ENCODE measurements at places on chromosomes 2 and 18.

DNA sequence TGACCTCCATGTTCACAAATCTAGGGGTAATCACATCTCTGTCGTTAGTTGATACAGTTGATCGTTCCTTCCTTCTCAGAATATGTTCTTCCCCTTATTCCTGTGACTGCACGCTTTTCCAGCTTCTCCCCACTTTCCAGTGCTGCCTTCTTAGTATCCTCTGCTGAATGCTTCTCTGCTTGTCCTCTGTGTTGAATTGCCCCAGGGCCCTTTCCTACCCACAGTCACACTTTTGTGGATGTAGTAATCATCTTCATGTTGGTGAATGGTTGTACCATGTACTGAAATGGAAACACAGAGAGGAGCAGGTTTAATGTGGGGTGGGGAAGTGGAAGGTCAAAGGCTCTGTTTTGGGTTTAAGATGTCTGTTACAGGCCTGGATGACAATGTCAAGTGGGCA is 47.2 kb downstream of the EML6 start:
- no peak for DNase-seq

DNA sequence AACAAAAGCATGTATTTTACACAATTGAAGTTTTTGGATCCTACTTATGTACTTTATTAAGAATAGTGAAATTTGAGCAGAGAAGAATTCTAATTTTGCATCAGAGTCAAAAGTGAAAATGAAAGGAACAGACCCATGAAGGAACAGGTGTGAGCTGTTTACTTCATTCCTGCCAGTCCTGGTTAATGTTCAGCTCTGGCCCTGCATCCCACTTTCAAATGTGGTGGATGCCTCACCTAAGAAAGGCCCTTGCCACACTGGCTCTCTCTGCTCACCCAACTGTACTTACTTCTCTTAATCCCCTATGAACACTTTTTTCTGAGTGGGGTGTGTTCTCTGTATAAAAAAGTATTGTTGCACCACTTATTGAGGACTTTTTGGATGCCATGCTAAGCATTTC is 22.2 kb downstream of the FAM110C start:
- no peak for DNase-seq

DNA sequence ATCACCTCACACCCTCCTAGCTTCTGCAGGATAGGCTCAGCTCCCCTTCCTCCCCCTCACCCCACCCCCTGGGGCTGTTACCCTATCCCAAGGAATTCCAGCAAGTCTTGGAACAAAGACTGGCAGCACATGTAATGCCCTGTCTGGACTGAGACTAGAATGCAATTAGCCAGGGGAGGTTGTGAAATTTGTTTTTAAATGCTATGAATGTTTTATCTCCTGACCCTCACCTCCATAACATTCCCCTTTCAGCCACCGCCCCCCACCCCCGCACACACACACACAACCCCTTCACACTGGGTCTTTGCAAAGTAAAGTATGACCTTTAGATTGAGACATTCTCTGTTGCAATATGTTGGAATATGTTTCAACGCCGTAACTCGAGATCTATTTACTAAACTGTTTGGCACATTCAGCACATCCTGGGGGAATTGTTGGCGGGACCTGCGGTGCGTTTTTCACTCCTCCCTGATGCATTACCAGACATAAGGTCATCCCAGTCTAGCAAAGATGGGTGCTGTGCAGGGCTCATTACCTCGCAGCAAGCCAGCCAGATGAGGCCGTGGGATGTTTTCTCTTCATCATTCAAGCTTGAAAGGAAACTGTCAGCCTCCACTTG is 290.7 kb upstream of the SLC14A2 start:
- no peak for DNase-seq

GRCh38 chr2:215207791-215208367 is 69.5 kb upstream of the ABCA12 start:
- DNase-seq: no peak

- DNase-seq: no peak
Observed at GRCh38 chr18:9507565-9508088, 32.3 kb downstream of the RALBP1 start.

- no peak for DNase-seq
Observed at GRCh38 chr2:180075870-180076269, 68.8 kb upstream of the CWC22 start.

DNA sequence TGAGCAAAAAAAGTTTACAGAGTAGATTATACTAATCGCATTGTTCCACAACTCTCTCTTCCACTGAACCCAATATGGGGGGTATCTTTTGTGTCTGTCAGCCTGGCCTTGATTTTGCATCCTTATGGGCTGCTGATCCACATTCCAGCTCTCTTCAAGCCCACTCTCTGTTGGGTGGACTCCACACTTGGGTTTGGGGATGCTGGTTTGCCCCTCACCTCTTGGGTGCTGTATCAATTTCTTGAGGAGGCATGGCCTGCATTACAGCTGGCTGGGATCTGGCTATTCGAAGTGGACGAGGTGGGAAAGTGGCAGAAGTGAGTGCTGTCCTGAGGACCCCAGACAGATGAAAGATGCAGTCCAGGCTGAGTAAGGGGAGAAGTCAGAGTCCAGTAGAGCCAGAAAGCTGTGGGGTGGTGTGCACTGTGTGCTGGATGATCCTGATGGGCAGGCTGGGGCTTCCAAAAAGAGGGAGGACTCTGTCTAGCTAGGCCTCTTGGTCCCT is 141.4 kb downstream of the CAPN13 start:
- DNase-seq: no peak

GRCh38 chr2:134715932-134716643 is 2.7 kb downstream of the TMEM163 start:
- no peak for DNase-seq

DNA sequence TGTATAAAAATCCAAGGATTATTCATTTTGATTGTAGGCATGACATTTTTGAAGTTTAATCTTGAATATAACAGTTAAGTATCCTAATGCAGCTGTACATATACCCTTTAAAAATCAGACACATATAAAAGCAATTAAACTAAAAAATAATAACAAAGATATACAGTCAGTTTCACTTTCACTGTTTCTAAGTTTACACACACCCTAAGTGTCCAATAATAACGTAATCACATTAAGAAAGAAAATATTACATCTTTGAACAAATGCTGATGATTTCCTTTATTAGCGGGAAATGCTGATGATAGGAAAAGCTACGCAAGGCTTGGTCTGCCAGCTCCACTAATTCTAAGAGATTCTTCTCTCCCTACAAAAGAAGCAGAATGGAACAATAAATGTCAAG is 38.8 kb downstream of the RTTN start:
- DNase-seq: no peak

DNA sequence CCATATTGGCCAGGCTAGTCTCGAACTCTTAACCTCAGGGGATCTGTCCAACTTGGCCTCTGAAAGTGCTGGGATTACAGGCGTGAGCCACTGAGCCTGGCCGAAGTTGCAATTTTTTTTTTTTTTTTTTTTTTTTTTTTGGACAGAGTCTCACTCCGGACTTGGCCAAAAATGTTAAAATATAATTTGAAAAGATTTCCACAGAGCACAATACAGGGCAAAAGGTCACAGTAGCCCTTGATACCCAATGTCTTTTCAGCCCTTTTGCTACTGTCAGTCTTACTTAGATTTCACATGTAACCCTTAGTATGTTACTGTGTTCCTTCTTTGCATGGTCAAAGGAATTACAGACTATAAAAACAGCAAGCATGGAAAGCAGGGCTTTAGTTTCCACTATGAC is 42.6 kb upstream of the MAPRE2 start:
- DNase-seq: peak; percentile 36

GRCh38 chr18:25759111-25759510 is 331.3 kb downstream of the SS18 start:
- no peak for DNase-seq

DNA sequence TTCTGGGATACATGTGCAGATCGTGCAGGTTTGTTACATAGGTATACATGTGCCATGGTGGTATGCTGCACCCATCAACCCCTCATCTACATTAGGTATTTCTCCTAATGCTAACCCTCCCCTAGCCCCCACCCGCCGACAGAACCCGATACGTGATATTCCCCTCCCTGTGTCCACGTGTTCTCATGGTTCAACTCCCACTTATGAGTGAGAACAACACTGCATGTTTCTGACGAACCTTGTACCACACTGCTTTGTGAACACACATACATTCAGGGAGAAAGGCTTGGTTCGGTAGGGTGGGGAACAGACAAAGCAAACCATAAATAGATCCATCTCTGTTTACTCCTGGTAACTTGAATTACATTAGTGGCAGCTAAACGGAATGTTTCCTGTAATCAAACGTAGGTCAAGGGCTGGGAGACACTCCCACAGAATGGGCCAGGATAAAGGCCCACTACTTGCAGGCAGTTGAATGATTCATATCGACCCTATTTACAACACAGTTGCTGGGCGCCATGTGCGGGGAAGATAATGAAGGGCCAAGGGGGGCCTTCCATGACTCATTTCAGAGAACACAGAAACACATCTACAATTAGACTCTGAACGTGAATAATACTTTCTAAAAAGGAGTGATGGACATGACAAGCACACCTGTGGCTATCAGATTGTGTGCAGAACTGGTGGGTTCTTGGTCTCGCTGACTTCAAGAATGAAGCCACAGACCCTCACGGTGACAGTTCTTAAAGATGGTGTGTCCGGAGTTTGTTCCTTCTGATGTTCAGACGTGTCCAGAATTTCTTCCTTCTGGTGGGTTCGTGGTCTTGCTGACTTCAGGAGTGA is 56.8 kb upstream of the KIDINS220 start:
- no peak for DNase-seq

- peak; percentile 22 for DNase-seq
Observed at GRCh38 chr2:219171231-219171651, 1.4 kb upstream of the SLC23A3 start.

DNA sequence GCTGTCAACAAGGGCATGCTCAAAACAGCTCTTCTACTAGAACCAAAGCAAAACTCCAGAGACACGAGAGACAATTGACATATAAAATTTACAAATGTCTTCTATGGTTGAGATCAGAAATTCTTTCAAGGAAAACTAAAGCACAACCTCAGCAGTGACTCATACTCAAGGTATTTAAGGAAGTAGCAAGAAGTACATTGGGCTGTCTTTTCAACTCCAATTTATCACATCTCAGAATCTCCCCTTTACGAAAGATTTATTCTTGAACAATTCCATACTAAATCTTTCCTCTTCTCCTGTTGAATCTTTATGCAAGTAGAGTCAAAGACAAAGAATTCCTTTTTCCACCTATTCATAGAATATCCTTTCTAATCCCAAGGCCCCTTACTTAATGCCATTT is 324.0 kb downstream of the IRS1 start:
- no peak for DNase-seq

GRCh38 chr2:31168291-31168690 is 30.1 kb upstream of the GALNT14 start:
- no peak for DNase-seq

DNA sequence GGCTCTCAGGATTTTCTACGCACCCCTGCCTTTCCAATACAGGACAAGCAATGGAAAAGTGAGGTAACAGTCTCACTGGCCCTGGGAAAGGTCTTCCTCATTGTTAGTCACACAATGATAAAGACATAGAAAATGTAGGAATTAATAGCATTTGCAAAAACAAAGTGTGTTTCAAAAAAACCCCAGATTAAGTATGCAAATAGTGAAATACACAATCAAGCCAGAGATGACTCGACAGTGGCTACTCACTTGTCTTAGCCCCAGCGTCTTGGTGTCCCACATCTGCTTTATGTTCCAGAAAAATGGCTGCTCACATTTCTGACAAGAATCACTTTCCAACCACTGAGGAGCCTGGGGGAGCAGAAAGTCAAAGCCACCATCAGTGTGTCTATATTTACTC is 47.0 kb upstream of the AP1S3 start:
- no peak for DNase-seq

- no peak for DNase-seq
Observed at GRCh38 chr2:20391951-20392699, 41.5 kb upstream of the PUM2 start.

- no peak for DNase-seq
Observed at GRCh38 chr2:203346612-203347011, 18.4 kb downstream of the ABI2 start.

- no peak for DNase-seq
Observed at GRCh38 chr2:54040685-54041084, 69.9 kb upstream of the PSME4 start.

DNA sequence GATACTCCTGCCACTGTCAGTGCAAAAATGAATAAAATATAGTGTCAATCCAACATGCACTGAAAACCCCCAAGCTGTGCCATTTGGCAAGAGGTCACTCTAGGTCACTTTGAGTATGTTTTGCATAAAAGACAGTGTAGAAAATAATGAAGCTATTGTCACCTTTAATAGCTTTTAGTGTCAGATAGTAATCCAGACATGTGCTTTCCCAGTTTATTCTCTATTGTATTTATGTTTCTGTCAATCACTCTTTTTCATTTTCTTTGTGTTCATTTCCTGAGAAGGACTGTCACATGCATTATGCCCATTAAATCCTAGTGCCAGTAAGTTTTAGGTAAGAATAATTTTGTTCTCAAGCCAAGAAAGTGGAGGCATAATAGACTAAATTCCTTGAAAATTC is 1073.9 kb upstream of the CDH2 start:
- no peak for DNase-seq

- DNase-seq: no peak
Observed at GRCh38 chr2:121778741-121779487, 23.5 kb downstream of the TSN start.

- DNase-seq: no peak
Observed at GRCh38 chr2:233979748-233980147, 62.6 kb downstream of the TRPM8 start.

GRCh38 chr2:64492821-64493220 is 31.3 kb upstream of the AFTPH start:
- no peak for DNase-seq

- DNase-seq: no peak
Observed at GRCh38 chr18:10258836-10259474, 195.5 kb upstream of the APCDD1 start.

DNA sequence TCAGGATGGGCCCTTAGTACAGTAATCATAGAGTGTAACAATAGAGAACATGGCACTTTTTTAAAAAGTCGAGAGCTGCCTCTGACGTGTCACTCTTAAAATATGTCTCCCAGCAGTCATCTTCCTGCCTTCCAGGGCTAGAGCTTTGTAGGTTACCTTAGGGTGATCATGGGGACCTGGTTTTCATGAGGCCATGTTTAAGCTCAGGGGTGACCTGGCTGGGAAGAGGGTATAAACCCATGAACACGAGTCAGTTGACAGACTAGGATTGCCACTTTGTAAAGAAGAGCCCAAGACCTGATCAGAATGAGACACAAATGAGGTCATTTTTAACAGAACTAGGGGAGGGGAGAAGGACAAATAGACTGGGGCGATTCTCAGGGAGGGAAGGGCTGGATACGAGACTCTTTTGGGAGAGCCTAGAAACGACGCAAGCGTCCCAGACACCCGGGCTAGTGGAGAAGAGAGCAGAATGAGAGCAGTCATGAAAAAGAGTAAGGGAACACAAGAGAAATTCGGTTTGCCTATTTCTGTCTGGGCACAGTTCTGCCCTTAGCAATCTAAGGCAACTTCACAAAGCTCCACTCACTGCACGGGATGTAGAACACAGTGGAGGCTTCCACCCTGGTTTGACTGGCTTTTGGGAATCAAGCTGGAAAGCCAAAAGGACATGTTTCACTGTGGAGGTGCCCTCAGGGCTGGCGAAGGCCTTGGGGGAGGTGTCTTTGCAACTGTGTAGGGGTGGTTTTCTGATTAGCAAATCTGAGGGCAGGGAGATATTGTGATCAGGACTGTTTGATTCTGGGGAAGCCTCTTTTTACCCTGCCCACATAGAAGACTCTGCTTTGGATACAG is 1.8 kb upstream of the RAB31 start:
- no peak for DNase-seq

GRCh38 chr18:72672364-72673184 is 128.4 kb upstream of the CBLN2 start:
- peak; percentile 6 for DNase-seq

- no peak for DNase-seq
Observed at GRCh38 chr2:119304847-119305246, 61.8 kb downstream of the C2orf76 start.
